Amniotic stem cell (primary cell): ENCODE measurements at places on chromosomes 1 and 21.

DNA sequence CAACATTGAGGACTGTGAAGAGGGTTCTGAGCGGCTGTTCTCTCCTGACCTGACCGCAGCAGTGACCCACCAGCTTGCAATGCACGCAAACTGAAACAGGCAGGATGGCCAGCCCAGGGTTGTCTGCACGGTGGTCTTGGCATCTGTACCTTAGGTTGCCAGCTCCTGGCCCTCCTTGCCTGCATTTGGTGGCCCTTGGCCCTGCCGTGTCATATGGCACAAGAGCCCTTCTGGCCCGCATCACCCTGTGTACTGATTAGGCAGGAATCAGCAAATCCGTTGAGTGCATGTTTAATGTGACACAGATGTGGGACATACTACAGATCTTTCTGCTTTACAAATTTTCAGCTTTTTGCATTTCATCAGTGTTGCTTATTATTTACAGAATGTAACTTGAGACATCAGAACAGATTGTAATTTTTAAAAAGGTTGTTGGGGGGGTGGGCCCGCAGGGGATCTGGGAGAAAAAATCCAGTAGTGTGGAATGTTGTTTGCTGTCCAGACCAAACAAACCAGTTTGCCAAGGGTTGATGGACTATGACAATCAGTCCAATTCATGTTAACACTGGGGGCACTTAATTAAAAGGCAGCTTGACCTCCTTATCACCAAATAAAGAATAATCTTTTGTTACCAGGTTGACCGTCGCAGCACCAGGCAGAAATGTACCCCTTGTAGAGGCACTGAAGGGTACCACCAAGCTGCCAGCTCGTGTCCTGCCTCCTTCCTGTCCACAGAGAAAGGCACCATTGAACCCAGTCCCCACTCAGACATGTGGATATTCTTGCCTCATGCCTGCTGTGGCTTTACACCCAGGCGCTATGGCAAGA is 132.6 kb downstream of the DHRS3 start:
- DNase-seq, result no peak

DNA sequence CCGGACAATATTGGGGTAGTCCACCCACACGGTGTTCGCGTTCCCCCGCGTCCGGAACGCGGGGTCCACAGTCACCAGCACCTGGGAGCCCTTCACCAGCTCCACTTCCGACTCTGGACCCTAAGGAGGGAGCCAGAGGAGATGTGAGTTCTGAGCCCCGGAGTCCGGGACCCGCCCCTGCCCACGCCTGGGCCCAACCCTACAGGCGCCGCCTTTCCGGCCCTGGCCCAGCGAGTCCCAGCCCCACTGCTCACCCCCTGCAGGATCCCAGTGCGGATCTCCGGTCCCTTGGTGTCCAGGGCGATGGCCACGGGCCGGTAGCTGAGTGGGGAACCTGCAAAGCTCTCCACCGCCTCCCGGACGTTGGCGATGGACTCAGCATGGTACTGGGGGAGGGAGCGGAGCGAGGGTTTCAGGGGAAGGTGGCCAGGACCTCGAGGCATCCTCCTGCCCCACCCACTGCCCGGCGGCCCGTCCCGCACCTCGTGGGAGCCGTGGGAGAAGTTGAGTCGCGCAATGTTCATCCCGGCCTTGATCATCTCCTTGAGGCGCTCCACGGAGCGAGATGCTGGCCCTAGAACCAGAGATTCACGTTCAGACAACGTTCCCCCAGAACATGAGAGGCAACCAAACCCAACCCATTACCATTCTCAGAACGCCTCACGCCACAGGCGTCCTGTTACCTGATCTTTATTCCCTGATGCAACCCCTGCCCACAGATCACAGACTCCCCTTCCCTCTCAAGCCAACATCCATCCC is 5.9 kb downstream of the PKLR start:
- no peak for DNase-seq

DNA sequence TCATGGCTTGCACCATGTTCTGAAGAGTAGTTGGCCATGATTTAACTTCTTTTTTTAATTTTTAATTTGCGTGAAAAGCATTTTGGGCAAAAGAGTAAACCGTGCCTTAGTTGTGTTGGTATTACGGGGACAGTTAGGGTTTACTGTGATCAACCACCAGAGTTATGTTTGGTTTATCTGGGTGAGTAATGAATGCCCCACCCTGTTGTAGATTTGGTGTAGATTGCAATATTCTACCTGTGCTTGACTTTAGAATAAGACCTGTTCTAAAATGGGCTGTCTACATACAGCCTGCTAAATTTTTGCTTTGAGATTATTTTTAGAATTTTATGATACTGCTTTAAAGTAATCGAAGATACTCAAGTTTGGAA is 1.4 kb downstream of the USP25 start:
- DNase-seq, result no peak

DNA sequence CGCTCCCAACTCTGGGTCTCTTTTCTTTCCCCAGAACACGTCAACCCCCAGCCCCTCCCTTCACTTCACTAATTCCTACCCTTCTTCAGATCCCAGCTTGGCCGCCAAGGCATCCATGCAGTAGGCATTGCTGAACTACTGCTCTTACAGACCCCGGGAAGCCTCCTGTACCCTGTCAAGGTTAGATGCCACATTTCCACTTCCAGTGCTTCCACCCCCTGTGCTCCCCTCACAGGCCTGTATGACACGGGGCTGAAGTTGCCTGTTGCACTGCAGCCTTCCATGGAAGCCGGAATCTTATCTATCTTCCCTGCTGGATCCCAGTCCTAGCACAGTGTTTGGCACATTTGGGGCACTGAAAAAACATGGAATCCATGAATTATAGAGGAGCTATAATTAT is 99.0 kb upstream of the SOD1 start:
- DNase-seq, result no peak

DNA sequence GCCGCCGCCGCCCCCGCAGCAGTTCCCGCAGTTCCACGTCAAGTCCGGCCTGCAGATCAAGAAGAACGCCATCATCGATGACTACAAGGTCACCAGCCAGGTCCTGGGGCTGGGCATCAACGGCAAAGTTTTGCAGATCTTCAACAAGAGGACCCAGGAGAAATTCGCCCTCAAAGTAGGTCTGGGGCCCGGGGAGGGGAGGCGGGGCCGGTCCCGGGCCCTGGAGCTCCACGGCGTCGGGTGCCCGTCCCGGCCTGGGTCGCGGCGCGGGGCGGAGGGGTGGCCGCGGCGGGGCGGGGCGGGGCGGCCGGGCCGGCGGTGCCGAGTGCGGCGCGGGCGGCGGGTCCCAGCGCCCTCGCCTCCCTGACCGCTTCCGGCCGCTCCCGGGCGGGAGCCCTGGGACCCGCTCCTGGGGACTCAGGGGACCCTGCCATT is 646 bp downstream of the MAPKAPK2 start:
- no peak for DNase-seq
